ENCODE measurements at places on chromosomes 7 and 10.

- DNase-seq = no peak
Measured at GRCh38 chr10:121974019-121974534, 940 bp downstream of the NSMCE4A start.

GRCh38 chr7:23293500-23294073, 5.6 kb upstream of the MALSU1 start:
- DNase-seq = no peak

GRCh38 chr7:14836571-14837189, 65.9 kb downstream of the DGKB start:
- no peak for DNase-seq

DNA sequence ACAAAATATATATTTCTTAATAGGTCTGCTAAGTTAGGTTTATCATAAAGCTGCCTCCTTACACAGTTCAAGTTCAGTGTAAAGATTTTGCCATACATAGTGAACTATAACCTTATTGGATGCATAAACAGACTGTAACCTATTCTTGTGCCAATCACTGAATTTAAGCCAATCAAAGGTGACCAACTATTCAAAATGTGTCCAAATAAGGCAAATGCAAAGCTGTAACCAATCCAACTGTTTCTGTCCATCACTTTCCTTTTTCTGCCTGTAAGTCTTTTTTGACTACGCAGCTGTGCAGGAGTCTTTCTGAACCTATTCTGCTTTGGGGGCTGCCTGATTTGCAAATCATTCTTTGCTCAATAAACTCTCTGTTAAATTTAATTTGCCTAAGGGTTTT, 11.6 kb upstream of the DNMBP start:
- no peak for DNase-seq

Measured in progenitor cell of endocrine pancreas (in vitro differentiated cells).